ENCODE measurements at places on chromosomes 11 and 22.

- DNase-seq = peak; percentile 57
Observed at GRCh38 chr11:76207642-76208401, 1.5 kb upstream of the WNT11 start.

- no peak for DNase-seq
Observed at GRCh38 chr11:57461841-57462489, 1.6 kb downstream of the RTN4RL2 start.

DNA sequence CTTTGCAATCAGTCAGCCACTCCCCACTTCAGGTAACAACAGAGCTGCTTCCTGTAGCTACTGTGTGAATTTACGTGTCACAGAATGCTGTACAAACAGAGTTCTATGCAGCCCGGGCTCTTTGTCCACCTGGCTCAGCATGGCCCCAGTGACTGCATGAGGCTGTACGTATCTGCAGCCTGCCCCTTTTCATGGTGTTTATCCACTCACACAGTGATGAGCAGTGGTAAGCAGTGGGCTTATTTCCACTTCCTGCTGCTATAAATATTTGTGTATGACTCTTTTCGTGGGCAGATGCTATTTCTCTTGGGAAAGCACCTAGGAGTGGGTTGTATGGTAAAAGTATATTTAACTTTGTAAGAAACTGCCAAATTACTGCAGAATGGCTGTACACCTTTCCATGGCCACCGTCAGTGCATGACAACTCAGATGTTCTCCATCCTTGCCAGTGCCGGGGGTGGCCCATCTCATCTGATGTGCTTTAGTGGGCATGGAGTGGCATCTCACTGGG, 43.3 kb downstream of the MYEOV start:
- no peak for DNase-seq

DNA sequence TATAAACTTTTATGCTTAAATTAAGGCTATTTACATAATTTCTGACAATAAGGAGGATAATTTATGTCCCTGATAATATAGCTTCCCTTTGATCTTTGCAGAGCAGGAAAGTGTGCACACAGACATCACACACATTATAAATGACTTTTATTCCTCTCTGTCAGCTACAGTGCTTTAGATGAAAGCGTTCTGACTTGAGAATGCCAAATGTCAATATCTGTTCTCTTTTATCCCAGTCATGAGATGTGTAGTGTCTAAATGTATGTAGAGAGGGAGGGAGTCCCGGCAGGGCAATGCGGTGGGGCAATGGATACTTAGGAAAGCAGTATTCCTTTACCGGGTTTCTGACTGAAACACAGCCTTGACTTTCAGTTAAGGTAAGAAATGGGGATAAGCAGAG, 225.4 kb upstream of the CHORDC1 start:
- no peak for DNase-seq
